Stimulated activated CD8-positive, alpha-beta memory T cell treated with anti-CD3 and anti-CD28 coated beads, Interleukin-15, amount 100 ng/mL, for 4 hours (primary cell): ENCODE measurements at places on chromosomes 5 and 9.

- no peak for DNase-seq
Observed at GRCh38 chr5:18961234-18961633, 1026.8 kb downstream of the CDH18 start.

- DNase-seq, result no peak
Observed at GRCh38 chr5:92979716-92980115, 601.3 kb downstream of the NR2F1-AS1 start.

- DNase-seq, result no peak
Observed at GRCh38 chr9:91418215-91418610, 5.4 kb downstream of the NFIL3 start.

DNA sequence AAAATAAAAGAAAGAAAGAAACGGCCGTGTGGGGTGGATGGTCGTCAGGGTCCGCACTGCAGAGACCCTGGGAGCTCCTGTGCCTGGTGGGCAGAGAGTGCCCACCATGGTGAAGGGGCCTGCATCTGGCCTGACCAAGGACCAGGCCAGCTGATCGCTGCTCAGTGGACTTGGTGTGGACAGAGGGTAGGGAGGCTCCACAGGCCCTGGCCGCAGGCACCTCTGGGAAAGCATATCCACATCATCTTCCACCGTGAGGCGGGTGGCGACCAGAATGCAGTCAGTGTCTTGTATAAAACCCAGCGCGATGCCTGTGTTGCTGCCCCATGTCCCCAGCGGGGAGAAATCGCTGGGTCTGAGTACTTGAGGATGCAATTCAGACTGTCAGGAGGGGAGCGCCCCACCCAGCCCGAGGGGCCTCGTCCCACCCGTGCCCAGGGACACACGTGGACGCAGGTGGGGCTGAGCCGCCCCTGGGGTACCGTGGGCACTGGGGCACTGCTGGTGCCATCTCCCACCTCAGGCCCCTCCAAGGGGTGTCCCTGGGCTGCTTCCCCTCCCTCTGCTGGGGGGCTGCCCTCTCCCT lies 27.8 kb upstream of the SLC6A19 start:
- DNase-seq, result no peak

DNA sequence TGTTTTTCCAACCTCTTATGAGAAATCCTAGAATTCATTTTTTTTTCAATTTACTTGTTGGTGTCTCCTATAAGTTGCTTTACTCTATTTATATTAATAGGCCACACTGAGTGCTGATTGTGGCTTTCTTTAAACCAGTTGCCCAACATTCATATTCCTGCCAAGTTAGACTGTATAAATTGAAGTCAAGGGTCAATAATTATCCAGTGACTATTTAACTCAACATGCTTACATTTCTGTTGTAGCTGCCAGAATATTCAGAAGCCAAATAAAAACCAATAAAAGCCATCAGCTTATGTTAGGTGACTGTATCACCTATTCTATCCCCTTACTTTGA lies 169.0 kb downstream of the PTPRD start:
- no peak for DNase-seq

- DNase-seq, result no peak
Observed at GRCh38 chr9:115099901-115100300, 18.1 kb downstream of the TNC start.

DNA sequence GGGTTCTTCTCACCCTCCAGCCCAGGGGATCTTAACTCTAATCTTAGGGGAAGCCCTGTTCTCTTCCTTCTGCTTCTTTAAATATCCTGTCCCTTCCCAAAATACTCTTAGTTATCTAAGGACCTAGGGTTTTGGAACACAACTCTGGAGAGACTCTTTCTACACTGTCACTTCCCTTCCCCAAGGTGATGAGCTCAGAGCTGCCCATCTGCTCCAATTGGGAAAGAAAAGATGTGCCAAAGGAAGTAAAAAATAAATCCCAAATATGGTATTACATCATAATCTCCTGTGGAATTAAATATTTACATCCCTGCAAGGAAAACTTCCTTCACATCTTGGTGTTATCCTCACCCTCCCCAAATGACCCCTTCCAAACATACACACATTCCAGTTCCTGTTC lies 291.2 kb downstream of the EPB41L4A start:
- DNase-seq, result no peak

DNA sequence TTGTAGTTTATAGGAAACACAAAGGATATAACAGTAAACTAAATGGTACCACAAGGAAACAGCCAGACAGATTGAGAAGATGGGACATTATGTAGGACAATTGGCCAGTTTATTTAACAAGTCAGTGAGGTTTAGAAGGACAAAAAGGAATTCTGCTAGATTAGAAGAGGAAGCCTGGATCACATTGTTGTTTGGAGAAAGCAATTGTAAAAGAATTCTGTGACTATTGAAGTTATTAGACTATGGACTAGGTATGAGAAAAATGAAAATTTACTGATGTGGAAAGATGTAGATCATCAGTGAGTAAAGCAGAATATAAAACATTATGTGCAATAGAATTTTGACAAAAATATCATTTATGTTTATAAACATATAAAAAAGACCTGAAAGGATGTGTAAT lies 97.1 kb downstream of the CFAP95 start:
- no peak for DNase-seq

GRCh38 chr5:173020154-173020581 lies 36.0 kb upstream of the CREBRF start:
- no peak for DNase-seq

- no peak for DNase-seq
Observed at GRCh38 chr9:68912561-68912960, 101.4 kb downstream of the PRKACG start.
